Mucosa of descending colon (tissue), 3 donors: ENCODE measurements at places on chromosomes 12 and 14.

DNA sequence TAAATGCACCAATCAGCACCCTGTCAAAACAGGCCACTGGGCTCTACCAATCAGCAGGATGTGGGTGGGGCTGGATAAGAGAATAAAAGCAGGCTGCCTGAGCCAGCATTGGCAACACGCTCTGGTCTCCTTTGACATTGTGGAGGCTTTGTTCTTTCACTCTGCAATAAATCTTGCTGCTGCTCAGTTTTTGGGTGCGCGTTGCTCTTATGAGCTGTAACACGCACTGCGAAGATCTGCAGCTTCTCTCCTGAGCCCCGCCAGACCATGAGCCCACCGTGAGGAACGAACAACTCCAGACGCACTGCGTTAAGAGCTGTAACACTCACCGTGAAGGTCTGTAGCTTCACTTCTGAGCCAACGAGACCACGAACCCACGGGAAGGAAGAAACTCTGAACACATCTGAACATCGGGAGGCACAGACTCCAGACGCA is 8.4 kb upstream of the PIANP start:
- DNase-seq = no peak

DNA sequence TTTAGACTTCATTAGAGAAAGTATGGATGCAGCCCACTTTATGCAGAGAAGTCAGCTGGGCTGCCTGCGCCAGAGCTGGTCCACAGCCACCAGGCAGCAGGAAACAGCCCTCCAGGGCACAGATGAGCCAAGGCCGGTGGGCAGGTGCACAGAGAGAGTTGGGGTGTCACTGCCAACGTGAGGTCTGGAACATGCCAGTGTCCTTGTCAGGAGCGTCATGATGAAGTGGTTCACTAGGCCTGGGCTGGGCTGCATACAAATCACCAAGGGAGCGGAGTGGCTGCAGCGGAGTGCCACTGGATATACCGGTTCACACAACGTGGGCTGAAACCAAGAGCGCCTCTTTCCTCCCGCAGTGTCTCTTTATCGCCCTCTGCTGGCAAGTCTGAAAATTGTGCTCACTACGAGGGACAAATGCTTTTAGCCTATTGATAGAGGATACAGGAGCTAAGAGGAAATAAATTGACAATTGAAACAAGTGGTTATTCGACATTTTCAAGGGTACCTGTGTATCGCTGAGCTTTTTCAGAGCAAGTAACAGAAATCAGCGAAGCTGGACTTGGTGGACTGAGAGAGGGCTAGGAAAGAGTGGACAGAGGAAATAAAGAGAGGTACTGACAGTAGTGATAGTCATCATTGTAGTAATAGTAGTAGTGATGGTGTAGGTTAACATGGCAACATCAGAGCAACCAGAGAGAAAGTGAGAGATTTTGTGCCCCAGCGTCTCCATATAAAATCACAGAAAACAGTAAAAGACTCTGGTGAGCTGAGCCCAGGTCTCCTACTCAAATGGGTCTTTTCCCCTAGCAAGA is 52.0 kb upstream of the ITPR2 start:
- DNase-seq = peak; percentile 72

- no peak for DNase-seq
Observed at GRCh38 chr12:55256831-55257230, 12.4 kb downstream of the OR6C74 start.

- no peak for DNase-seq
Observed at GRCh38 chr12:47367912-47368537, 288.3 kb upstream of the AMIGO2 start.

DNA sequence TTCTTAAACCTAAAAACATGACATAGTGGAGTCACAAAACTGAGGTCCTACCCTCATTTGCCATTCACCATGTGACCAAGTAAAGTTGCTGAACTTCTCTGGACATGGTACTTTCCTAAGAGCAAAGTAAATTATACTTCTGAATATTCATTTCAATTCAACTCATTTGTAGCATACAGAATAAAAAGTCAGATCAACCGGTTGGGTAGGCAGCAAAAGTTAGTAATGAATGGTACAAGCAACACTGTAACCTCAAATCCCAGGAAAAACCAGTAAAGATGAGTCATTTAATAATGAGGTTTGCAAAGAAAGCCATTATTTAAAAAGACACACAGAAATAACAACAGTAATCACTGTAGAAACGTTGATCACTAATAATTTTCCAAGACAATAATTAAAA is 8.7 kb downstream of the POLE2 start:
- no peak for DNase-seq

DNA sequence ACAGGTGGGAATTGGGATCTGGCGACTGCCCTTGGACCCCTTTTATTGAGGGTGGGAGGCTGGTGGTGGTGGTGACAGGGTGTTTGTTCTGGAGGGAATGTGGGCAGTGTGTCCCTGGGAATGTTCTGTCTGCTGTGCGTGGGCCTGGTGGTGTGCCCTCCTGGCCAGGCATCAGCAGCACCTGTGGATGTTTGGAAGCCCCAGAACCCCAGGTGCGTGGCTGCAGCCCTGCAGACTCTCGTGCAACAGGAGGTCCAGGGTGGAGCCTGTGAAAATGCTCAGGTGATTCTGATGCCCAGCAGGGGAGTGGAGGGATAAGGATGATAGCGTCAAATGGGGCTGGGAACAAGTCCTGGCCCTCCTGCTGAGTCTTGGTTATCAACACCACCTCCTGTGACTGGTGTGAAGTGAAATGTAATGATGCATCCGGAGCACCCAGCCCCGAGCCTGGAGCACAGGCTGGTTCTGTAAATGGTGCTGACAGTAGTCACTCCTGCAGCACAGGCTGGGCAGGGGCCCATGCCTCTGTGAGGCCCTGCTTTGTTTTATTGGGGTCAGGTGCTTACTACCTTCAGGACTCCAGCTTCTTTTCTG is 176.6 kb downstream of the TSPAN9 start:
- DNase-seq = no peak

DNA sequence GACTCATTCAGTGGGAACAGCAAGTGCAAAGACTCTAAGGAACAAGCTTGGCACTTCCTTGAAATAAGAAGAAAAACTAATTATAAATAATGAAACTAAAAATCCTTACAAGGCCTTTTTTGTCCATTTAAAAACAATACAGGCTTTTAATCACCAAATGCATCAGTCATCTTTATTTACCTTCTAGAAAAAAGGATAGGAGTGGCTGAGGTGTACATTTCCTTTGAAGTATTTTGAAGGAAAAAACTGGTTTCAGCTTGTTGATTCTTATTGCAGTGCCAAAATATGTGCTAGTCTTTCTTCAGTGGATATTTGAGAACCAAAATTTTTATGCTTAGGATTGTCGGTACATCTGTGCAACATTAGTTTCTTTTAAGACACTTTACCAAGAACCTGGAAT is 29.8 kb downstream of the MED21 start:
- no peak for DNase-seq

DNA sequence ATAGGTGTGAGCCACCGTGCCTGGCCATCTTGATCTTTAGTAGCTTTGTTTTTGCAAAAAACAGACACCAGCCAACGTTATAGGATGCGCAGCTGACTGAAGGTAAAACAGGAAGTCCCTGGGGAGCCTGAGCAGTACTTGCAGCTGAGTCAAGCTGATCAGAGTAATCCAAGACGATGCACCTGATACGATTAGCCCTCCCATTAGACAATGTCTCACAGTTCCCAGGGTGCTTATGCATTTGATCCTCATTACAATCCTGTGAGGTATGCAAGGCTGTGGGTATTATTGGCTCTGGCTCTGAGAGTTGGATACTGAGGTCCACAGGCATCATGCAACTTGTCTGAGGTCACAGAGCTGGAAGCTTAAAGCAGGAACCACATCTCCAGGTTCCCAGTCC is 8.1 kb downstream of the KRT18 start:
- DNase-seq = no peak

DNA sequence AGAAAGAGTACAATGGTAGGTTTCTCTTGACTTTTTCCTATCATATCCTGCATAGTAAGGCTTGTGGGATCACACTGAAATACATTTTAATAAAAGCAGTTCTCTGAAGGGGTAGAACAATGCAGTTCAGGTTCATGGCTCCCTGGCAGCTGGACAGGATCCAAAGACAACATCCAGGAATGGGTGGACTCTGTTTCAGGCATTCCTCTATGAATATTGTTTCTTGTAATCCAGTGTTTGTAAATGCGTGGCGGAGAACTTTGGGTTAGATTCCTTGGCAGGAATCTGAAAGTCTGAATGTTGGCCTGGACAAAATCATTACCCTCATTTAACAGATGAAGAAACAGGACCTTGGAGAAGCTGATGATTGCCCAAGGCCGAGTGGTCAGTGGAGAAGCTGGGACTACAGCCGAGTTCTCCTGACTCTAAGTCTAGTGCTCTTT is 43.5 kb downstream of the SYNE2 start:
- DNase-seq = no peak

DNA sequence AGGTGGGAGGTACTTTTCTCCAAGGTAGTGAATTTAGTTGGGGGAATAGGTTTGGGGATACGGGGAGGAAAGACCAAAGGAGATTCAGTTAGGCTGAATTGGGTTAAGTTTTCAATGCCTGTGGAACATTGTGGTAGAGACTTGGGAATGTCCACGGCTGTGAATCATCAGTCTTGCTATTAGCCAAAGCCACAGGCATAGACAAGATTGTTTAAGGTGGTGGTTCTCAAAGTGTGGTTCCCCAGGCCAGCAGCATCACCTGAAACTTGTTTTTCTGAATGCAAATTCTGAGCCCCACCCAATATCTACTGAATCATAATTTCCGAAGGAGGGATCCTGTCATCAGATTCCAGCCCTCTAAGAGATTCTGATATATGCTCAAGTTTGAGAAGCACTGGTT is 316.2 kb downstream of the EGLN3 start:
- no peak for DNase-seq

DNA sequence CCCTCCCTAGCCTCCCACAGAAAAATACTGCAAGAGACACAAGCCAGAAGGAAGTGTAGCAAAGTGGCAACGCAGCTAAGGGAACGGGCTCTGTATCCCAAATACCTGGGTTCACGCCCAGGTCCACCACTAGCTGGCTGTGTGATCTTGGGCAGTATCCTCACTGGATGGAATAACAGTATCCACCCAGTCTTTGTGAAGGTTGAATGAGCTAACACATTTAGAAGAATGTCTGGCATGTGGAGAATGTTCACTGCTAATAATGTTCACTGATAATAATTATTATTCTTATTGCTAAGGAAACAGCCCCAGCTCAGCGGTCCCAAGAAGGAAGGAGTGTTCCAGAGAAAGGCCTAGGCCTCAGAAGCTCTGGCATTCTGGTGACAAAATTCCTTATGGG is 70.9 kb downstream of the VWF start:
- no peak for DNase-seq

DNA sequence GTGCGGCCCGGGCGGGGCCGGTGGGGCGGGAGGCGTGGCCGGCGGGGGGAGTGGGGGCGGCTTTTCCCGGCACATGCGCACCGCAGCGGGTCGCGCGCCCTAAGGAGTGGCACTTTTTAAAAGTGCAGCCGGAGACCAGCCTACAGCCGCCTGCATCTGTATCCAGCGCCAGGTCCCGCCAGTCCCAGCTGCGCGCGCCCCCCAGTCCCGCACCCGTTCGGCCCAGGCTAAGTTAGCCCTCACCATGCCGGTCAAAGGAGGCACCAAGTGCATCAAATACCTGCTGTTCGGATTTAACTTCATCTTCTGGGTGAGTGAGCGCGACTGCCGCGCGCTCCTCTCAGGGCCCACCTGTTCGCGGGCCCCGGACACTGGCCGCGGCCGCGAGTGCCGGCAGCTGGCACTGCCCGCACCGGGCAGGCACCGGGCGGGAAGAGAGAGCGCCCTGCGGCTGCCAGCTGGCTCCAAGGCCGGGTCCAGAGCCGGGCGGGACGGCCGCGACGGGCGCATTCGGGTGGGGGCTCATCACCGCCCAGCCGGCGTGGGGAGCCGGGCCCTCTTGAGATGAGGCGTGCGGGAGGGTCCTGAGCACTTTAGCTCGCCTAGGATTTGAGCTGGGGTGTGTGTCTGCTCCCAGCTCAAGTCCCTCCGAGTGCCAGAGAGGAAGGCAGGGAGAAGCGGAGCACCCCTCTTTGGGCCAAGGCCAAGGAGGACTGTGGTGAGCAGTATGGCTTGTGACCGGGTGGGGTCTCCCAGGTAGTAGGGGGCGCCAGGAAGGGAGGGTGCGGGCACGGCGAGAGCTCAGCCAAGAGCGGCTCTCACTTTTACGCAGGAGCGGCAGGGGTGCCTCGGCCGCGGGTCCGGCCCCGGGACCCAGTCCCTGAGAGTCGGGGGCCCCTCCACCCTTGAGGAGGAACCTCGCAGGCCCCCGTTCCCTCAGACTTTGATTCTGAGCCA is at the start of gene CD9:
Gene CD9 (plus strand): TSS at position 145 of the 957 bp plus-strand sequence. CDS start 100 bp downstream, at position 245.
- DNase-seq = peak; percentile 85

DNA sequence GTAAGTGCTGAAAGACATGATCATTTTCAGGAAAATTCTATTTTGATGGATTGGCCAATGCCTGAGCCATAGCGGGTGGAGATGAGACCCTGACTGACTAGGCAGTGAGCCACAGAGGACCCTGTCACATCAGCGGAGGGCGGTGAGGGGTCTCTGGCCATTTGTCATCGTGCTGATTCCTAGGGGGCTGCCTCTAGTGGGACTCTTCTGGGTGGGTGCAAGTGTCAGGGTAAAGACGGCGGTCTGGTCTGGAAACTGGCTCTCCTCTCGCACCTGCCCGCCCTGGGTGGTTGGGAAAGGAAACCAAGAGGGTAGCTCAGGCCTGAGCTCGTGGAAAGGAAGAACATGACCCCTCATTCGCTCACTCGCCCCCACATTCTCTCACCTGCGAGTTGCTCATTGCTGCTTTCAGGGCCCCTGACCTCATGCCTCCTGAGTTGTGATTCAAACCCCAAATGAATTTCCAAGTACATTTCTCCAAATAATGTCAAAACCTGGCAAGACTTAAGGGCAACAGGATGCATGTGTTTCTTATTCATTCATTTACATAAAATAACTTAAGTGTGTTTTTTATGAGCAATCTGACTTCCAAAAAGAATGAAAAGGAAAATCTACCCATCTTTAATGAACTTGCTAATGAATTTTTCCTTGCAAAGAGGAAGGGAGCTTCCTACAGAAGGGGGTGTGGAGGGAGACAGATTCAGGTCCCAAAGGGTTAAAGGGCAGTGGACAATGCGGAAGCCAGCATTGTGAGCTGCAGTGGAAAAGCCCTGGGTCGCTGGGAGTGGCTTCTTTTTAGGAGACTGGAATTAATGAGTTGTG is 12.8 kb downstream of the MEG3 start:
- no peak for DNase-seq

DNA sequence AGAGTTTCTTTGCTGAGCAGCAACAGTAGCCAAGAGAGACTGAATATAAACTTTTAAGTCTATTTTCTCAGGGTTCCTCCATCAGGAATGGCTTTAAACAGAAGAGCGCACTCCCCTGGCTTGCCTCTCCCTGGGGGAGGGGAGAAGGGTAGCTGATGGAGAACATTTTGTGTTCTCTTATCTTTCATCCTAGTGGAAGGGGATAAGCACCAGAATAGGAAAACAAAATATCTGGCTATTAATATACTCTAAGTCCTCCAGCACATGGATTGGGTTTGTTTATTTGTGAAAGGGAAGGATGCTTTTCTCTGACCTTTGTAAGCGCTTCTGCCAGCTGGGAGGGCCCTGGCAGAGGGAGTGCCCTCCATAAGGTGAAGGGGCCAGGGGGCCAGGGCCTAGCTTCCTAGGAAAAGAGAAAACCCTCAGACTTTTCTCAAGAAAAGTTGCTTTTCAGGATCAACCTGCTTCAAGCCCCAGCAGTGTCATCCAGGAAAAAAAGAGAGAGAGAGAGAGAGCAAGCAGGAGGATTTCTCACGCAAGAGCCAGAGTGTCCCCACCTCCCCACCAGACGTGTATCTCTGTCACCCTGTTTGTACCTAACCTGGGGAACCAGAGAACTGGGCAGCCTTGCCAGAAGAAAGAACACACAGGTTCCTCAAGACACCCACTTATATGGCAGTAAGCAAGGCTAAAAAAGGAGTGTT is 34.3 kb upstream of the ATP2A2 start:
- DNase-seq = no peak
